ENCODE measurements at places on chromosomes 6 and 20.

GRCh38 chr20:46406986-46407670, 713 bp upstream of the ELMO2 start:
- no peak for DNase-seq

DNA sequence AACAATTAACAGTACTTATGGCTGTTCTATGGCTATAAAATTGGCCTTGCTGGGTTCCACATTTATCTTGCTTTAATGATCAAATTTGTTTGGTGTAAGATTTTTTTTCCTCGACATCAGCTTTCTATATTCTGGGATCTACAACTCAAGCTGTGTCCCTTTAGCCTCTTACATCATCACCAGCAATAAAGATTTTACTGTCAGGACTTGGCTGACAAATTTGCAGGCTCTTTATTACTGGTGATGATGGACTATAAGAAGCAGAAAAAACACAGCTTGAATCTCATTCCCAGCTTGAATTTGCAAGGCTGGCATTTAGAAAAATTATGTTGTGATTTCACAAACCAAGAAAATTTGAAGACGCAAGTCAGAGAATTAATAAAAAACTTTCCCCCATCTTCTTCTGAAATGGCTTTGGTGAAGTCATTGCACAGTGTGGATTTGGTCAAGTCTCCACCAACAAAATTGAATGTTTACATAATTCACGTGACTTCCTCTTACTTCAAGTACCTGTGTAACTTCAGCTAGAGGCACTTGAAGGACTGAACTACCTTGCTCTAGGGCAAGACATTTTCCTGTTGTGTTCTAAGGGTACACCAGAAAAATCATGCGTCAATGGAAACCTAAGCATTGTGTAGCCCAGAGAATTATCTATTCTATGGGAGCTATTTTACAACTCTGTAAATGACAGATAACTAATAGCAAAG, 175.0 kb downstream of the CBLN4 start:
- DNase-seq, result no peak

- DNase-seq, result no peak
These were observed 11.2 kb downstream of the TAF4 start for GRCh38 chr20:62054451-62054953.

- DNase-seq, result no peak
These were observed 130.9 kb downstream of the SULF2 start for GRCh38 chr20:47654370-47654769.

DNA sequence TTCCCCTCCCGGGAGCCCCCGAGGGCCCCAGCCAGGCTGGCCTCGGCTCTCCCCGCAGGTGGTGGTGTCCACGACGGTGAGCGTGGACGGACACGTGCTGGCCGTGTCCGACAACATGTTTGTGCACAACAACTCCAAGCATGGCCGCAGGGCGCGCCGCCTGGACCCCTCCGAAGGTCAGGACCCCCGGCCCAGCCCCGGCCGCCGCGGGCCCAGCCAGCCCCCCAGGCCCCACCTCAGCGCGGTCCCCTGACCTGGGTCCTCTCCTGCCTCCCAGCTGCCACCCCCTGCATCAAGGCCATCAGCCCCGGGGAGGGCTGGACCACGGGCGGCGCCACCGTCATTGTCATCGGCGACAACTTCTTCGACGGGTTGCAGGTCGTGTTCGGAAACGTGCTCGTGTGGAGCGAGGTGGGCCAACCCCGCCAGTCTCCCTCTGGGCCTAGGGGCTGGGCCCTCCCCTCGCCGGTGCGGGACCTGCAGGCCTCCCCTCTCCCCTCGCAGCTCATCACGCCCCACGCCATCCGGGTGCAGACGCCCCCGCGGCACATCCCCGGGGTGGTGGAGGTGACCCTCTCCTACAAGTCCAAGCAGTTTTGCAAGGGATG, 51.0 kb downstream of the CPXM1 start:
- DNase-seq, result no peak

DNA sequence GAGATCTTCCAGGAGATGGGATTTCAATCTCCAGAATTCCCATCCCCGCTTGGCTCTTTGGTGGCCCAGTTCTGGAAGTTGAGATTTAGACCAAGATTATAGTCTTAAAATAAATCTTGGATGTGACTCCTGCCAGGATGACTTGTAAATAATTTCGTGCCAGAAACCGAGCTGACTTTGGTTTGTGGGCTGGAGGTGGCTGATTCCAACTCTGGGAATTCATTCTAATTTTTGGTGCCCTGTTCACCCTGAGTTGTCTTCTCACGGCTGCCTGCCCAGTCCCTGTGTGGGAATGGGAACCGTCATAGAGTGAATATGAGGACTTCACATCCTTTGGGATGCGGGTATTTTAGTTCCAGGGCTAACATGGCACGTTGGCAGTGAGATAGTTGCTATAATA, 64.8 kb downstream of the JARID2 start:
- DNase-seq, result no peak

GRCh38 chr20:1880529-1881239, 14.5 kb upstream of the SIRPA start:
- no peak for DNase-seq

DNA sequence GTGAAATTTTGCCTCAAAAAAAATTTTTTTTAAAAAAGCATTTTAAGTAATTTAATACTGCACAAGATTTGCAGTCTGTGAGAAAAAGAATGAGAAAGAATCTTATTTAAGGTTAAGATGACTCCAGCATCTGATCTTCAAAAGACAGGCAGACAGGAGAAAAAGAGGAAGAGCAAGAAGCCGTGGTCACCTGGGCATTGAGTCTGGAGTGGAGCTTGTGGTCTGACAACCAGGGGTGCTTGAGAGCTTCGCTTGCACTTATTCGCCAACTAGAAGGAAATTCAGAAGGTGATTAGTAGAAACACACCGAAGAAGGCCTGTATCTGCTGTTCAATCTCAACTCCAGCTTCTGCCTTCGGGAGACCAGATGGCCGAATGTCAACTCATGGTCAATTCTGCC, 75.9 kb downstream of the MYLK4 start:
- no peak for DNase-seq

DNA sequence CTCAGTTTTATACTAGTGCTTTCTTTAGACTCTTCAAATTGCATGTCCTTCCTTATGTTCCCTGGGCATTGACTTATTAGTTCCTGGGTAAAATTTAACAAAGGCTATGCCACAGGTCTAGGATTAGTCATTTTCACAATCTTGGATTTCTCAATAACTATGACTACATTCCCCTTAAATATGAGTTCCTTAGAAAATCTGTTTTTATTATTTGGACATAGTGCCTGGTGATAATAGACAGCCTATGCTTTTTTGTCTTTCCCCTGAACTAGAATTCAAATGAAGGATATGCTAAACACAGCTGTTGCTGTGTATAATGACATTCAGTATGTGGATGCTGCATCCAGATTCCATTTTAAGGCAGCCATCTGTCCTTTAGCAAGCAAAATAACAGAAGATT, 1252.8 kb upstream of the GJE1 start:
- no peak for DNase-seq

DNA sequence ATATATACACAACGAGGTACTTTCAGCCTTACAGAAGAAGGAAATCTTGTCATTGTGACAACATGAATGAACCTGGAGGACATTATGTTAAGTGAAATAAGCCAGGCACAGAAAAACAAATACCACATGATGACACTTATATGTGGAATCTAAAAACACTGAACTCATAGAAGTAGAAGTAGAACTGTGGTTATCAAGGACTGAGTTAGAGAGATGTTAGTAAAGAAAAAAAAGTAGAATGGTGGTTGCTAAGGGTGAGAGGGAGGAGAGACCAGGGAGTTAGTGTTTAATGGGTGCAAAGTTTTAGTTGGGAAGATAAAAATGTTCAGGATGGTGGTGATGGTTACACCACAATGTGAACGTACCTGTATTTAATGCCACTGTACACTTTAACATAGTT, 4.8 kb upstream of the STX11 start:
- DNase-seq, result no peak

DNA sequence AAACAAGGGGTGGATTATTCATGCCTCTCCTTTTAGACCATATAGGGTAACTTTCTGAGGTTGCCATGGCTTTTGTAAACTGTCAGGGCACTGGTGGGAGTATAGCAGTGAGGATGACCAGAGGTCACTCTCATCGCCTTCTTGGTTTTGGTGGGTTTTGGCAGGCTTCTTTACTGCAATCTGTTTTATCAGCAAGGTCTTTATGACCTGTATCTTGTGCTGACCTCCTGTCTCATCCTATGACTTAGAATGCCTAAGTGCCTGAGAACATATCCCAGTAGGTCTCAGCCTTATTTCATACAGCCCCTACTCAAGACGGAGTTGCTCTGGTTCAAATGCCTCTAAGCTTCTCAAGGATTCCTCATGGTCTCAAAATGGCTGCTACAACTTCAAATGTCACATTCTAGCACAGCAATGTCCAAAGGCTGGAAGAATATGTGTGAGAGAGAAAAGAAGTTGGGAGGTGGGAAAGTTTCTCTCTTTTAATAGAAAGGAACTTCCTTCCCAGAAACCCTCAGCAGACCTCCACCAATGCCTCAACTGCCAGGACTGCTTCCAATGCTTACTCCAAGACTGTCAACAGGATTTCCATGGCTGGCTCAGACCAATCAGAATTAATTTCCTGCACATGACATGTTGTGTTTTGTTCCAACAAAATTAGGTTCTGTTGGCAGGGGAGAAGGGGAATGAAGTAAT, 46.6 kb upstream of the SLC9A8 start:
- no peak for DNase-seq

DNA sequence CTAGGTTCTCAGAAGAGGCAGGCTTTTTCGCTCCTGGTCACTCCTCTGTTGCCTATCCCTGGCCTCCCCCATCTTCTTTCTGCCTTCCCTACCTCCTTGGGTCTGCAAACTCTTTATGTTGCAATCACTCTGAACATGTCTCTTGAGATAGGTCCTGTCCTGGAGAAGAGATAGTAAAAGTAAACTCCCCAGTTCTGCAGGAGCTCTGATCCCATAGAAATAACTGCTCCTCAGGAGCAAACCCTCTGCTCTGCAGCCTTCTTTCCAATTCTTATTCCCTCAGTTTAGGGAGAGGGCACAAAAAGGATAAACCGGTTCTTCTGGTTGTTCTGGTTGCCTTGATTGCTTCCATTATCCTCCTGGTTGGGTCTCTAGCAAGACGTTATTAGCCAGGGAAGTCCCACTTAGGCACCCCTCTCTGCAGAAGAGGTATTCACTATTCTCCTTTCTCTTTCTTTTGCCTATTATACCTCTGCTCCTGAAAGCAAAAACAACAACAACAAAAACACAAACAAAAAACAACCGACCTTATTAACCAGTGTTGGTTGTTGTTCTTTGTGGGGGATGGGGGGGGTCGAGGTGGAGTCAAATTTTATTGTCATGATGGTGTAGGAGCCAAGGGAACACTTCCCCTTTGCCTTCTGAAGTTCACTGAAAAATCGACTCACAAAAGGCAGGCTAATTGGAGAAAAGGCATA, 973 bp downstream of the TRIM38 start:
- DNase-seq, result no peak

- no peak for DNase-seq
These were observed 421.1 kb upstream of the AGPAT4 start for GRCh38 chr6:161694995-161695394.

- DNase-seq, result no peak
These were observed 137.9 kb downstream of the QRSL1 start for GRCh38 chr6:106767271-106767670.

DNA sequence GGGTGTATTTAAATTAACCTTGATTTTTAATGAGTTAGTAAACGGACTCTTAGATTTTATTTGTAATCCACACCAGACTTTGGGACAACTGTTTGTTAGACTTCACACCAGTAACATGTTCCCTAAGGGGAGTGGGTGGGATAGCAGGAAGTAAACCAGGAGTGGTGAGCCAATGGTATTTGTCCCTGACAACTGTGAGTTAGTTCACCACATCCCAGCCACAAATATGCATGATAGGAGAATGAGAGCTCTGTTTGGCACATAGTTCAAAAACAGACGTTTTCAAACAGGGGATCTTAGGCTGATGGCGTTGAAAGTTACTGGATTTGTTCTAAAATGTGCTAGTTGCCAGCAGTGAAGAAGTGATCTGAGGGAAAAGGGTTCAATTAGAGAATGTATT, 18.7 kb upstream of the COL10A1 start:
- no peak for DNase-seq

- no peak for DNase-seq
These were observed 44.6 kb downstream of the HIVEP2 start for GRCh38 chr6:142900227-142900971.

DNA sequence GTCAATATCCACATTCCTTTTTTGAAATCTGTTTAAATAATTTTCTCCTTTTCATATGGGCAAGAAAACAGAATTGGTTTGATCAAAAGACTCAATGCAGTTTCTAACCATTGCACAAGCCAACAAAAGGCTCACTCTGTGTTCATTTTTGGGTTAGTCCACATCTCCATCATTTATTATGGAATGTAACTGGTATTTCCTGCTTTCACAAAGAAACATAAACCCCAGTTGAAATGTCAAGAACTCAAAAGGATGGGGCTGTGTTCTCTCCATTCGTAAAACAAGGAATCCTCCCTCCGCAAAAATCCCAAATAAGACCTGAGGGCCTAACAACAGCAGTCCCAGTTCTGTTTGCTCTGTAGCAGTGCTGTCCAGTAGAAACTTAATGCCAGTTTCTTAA, 420.9 kb downstream of the GJA1 start:
- DNase-seq, result no peak

GRCh38 chr20:37494796-37495195, 26.3 kb upstream of the NNAT start:
- no peak for DNase-seq

DNA sequence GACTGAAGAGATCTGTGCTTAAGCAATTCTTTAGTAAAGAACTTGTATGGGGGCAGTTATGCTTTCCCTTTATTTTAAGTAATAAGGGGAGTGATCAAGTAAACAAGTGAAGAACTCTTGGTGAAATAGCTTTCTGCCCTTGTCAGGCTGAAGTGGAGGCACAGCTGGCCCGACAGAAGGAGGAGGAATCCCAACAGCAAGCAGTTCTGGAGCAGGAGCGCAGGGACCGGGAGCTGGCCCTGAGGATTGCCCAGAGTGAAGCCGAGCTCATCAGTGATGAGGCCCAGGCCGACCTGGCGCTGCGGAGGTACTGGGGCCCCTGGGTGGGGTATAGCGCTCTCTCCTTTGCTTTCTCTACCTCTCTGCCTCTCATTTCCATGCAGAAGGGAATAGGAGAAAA, 143.3 kb downstream of the MYO6 start:
- DNase-seq, result no peak

GRCh38 chr20:9144643-9145042, 75.8 kb downstream of the PLCB4 start:
- no peak for DNase-seq

DNA sequence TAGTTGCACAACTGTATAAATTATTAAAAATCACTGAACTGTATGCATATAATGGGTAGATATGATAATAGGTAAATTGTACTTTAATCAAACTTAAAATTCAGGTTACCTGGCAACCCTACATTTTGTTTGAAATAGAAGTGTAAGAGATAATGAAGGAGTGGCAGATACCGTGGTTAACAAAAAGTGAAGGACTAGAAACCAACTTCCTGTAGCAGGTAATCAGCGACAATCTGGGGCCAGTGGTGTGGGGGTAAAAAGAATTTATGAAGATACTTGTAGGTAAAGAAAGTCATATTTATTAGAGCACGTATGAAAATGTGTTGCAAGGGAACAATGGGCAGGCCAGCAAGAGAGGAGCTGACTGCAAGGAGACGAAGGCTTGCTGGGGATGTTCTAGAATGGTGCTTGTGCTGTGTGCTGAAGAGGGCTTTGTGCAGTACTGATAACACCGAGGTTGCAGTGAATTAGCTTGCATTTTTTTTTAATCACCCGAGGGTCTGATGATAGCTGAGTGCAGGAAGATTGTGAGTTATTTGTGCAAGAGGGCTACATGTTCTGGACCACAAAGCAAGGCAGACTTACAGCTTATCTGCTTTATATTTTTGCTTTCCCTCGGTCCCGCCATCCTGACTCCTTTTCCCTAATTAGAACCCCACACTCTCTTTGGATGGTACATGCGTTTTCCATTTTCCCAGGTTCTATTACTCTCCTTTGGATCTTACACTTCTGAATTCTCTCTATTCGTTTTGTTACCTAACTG, 4.6 kb upstream of the ENPP1 start:
- no peak for DNase-seq

All from retinal pigment epithelial cell (primary cell).